Glutamatergic neuron (in vitro differentiated cells): ENCODE measurements at places on chromosomes 13 and 19. TPM values are rescaled to one million over a fixed set of nuclear protein-coding genes. Genes with fewer than 3 reads are reported as not detected.

DNA sequence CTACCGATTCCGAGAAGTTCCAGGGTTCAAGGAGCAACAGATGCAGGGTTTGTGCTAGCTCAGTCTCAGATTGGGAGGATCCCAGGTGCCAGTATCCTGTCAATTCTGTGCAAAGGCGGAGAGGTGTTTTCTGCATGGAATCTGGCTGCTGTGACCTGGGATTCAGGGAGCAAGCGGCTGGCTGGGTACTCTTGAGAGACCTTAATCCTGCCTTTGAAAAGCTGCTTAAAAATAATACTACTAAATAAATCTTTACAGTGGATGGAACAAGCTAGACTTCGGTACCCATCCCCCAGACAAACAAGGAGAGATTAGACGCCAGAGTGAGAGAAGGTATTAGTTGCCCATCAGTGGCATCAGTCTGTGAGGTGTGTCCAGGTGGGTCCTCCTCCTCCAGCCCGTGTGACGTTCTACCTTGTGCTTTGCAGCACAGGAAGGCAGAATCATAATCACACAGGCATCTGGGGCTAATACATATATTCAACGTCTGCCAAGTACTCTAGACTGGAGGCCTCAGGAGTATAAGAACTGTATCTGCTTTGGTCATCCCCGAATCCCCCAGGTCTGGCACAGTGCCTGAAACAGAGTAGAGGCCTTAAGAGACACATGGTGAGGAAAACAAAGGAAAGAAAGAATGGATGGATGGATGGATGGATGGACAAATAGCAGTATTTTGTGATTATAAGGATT lies 230.6 kb downstream of the ZNF536 start:
- no peak for DNase-seq

DNA sequence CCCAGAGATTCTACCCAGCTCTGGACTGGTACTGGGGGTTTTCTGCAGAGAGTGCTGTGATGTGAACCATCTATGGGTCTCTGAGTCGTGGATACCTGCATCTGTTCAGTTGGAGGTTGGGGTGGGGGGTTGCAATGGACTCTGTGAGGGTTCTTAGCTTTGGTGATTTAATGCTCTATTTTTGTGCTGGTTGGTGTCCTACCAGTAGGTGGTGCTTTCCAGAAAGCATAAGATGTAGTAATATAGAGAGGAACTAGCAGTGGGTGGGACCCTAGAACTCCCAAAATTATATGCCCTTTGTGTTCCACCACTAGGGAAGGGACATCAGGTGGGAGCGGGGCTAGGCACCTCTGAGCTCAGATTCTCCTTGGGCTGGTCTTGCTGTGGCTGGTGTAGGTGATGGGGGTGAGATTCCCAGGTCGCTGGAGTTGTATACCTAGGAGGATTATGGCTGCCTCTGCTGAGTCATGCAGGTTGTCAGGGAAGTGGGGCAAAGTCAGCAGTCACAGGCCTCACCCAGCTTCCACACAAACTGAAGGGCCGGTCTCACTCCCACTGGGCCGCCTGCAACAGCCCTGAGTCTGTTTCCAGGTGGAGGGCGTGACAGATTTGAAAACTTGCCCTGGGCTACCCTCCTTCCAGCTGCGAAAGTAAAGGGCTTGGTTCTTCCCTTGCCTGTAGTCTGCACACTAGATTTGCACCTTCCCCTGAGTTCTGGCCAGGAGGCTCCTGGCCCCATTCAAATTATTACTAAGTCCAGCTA lies 573.0 kb upstream of the SLITRK1 start:
- no peak for DNase-seq

- DNase-seq: no peak
These were observed 175.5 kb upstream of the SERP2 start for GRCh38 chr13:44197791-44198770.

DNA sequence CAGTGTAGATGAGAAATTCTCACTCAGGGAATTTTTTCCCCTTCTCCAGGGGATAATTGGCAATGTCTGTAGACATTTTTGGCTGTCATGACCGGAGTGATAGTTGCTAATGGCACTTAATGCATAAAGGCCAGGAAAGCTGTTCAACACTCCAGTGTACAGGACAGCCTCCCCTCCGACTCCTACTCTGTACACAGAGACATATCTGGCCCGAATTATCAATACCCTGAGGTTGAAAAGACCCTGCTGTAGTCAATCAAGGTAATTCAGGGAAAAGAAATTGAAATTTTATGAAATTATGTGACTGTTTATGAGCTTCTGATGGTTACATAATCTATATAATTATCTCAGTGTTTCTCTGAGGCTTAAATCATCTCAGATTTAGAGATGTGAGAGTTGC lies 720.7 kb downstream of the OLFM4 start:
- DNase-seq: no peak

GRCh38 chr19:28185646-28186045 lies 1027.3 kb downstream of the UQCRFS1 start:
- no peak for DNase-seq

DNA sequence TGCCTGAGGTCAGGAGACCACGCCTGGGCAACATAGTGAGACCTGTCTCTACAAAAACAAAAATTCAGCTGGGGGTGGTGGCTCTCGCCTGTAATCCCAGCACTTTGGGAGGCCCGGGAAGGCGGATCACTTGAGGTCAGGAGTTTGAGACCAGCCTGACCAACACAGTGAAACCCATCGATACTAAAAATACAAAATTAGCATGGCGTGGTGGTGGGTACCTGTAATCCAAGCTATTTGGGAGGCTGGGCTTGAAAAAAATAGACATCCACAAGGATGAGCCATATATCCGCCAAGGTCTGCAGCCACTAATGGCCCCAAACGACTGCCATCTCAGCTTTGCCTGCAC lies 3.1 kb downstream of the RPS16 start:
- DNase-seq: no peak

Gene CEACAM7
- total RNA-seq: not detected

Gene CCL25
- total RNA-seq: not detected

Gene CASP14
- not detected for total RNA-seq
